ENCODE measurements at places on chromosomes 7 and 10.

GRCh38 chr10:78932054-78932386, 136.7 kb upstream of the ZMIZ1 start:
- no peak for DNase-seq

GRCh38 chr7:64463636-64464375, 99.1 kb downstream of the ZNF680 start:
- DNase-seq, result peak; percentile 18

DNA sequence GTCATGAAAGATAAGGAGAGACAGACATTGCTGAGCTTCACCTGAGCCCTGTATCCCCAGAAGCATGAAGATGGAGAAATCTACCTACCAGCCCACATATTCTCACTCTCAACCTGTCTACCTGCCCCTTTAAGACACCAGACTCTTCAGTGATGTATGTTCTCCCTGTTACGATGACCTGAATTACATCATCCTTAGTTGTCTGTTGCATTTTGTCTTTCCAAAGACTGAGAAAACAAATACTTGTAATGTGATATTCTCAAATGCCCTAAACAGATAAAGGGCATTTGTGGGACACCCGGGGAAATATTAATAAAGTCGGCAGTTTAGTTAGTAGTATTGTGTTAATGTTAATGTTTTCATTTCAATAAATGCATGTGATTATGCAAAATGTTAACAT, 305.8 kb upstream of the IGFBP3 start:
- DNase-seq, result no peak

GRCh38 chr7:156064971-156065386, 252.7 kb upstream of the SHH start:
- DNase-seq, result no peak

DNA sequence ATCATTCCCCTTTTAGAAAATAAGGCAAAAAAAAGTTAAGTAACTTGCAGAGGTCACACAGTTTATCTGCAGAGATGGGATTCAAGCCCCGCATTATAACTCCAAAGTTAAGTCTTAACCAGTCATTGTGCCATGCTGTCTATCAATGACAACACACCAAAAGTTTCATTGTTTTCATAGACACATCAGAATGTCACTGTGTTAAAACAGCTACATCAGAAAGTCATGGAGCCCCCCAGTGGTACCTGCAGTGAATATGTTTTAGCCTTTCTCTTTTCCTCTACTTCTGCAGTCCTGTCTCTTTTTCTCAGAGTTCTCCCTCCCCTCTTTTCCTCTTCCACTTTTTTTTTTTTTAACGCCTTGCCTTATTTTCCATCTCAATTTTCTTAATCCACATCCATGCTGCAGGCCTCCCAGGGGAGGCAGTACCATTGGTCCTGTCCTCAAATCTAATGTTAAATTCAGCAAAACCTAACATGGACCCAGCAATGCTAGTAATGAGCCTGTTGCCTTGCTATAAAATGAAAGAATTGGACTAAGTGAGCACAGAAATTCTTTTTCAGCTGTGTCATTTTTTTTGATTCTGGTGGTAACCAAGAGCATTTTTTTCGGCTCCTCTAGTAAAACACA, 3.8 kb upstream of the NRCAM start:
- DNase-seq, result no peak
